ENCODE measurements at places on chromosomes 11 and 22. TPM values are rescaled to one million over a fixed set of nuclear protein-coding genes. Genes with fewer than 3 reads are reported as not detected.

The LRRC10B gene
- total RNA-seq = not detected

The SLC16A8 gene
- not detected for total RNA-seq

The ASPHD2 gene
- total RNA-seq = 12.7 TPM

The TIGD3 gene
- 0.88 TPM for total RNA-seq

The LGALS12 gene
- not detected for total RNA-seq

The TRIM49B gene
- not detected for total RNA-seq

The SPON1 gene
- total RNA-seq = 0.45 TPM

The GP1BB gene
- not detected for total RNA-seq

The MRGPRF gene
- not detected for total RNA-seq

The CRYBB1 gene
- total RNA-seq = 0.65 TPM

GRCh38 chr11:890794-891540 is 19.6 kb downstream of the CHID1 start:
- H3K4me3 ChIP-seq = no peak overlapping the region
- H3K36me3 ChIP-seq = no peaks in the 10 kb centered on the region
- H3K4me1 ChIP-seq = no peaks in the 10 kb centered on the region
- H3K27me3 ChIP-seq = no peaks in the 10 kb centered on the region
- H3K27ac ChIP-seq = no peak overlapping the region
- DNase-seq = no peak

DNA sequence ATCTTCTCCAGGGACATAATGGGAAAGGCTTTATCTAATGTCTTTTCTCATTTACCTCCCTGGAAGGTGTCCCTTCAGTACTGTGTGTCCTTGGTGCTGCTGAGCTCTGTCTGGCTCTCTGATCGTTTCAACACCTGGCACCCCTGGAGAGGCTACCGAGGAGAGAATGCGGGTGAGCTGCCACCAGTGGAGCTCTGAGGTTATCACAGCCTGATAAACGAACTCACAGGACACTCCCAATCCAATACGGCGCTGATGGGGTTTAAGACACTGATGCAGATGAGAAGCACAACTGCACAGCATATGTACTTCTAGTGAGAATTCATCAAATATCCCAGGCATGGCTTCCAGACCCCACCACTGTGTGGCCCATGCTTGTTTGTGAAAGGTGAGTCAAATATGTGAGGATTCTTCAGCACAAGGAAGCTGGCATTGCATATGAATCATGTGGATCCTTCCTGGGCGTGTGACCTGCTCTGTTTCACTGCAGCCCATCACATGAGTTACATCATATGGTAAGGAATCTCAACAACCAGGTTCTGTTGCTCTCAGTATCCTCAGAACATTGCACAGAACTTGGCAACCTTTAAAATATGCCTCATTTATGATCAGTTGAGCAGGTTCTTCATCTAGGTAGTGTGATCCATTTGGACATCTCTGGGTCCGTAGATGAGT is 34.8 kb upstream of the VWA5A start:
- no peak overlapping the region for H3K27ac ChIP-seq
- H3K4me3 ChIP-seq = no peak overlapping the region
- no peaks in the 10 kb centered on the region for H3K36me3 ChIP-seq

GRCh38 chr11:7974668-7975067 is 9.4 kb upstream of the NLRP10 start:
- no peaks in the 10 kb centered on the region for H3K4me1 ChIP-seq
- H3K36me3 ChIP-seq = no peaks in the 10 kb centered on the region
- no peak overlapping the region for H3K27ac ChIP-seq
- peaks cover 3% of the 10 kb centered on the region for H3K27me3 ChIP-seq
- DNase-seq = no peak

DNA sequence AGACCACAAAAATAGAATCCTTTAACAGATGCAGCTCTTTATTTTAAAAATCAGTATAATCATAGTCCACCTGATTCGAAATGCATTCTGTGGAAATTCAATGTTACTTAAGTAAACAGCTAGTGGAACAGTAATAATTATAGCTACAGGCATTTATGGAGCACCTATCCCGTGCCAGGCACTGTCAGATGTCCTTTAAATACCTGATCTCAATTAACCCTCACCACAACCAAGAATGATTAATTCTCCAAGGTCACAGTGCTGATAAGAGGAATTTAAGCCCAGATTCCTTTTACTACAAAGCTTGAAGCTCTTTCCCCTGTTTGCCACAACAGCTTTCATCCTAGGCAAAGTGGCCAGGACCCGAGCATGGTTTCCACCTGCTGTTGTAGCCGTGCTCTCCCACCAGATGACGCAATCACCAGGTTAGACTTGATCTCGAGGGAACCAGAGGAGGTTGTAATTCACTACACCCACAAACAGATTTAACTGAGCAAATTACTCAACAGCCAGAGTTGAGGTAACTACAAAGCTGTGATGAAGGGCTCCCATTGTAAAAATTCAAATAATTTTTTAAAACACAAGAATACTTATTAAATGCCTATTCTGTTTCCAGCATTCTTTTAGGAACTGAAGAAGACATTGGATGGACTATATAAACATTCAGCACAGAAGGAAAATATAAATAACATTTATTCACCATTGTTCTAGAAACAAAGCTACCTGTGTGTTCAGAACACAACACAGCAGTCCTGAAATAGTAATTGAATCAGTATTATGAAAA is 10.3 kb downstream of the PRDM10 start:
- peak; percentile 40 for DNase-seq
- H3K27ac ChIP-seq = no peak overlapping the region
- peaks cover 5% of the 10 kb centered on the region for H3K36me3 ChIP-seq
- no peak overlapping the region for H3K4me3 ChIP-seq
- peaks cover 6% of the 10 kb centered on the region for H3K4me1 ChIP-seq
- H3K27me3 ChIP-seq = no peaks in the 10 kb centered on the region

DNA sequence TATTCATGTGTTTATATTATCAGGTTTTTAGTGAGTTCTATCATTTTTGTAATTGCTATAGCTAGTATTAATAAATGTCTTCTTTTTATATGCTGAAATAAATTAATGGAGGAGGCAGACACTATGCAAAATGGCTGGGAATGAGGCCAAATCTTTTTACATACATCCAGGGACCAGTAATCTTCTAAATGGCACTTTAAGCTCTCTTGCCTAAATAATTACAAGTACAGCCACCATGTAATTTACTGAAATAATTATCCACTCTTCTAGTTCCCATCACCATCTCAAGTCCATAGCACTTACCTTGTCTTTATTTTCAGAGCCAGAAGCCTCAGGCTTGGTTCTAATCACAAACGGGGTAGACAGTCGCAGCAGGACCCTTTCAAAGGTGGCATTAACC is 79.1 kb downstream of the GUCY1A2 start:
- no peaks in the 10 kb centered on the region for H3K36me3 ChIP-seq
- H3K4me1 ChIP-seq = no peaks in the 10 kb centered on the region

DNA sequence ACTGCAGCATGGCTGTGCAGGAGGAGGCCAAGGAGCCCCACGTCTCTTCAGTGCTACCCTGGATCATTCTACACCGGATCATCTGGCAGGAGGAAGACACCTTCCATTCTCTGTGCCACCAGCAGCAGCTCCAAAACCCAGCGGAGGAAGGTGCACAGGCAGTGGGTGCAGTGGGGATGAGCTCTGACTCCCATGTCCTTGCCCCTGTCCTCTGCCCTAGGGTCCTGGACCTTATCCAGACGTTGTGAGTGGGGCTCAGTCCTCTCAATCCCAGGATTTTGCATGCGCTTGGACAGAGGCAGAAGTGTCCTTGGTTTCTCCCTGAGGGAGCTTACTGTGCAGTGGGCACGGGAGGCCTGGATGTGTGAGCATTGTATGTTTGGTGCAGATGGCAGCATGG is 61.3 kb downstream of the CABIN1 start:
- H3K27ac ChIP-seq = no peak overlapping the region
- peaks cover 69% of the 10 kb centered on the region for H3K36me3 ChIP-seq
- no peaks in the 10 kb centered on the region for H3K4me1 ChIP-seq
- H3K27me3 ChIP-seq = no peaks in the 10 kb centered on the region
- DNase-seq = no peak

GRCh38 chr11:10351435-10351764 is 46.5 kb downstream of the ADM start:
- no peak for DNase-seq
- peaks cover 32% of the 10 kb centered on the region for H3K27me3 ChIP-seq
- H3K4me1 ChIP-seq = no peaks in the 10 kb centered on the region

GRCh38 chr11:22674470-22675439 is 8.3 kb downstream of the GAS2 start:
- no peak overlapping the region for H3K4me3 ChIP-seq
- no peaks in the 10 kb centered on the region for H3K36me3 ChIP-seq
- no peaks in the 10 kb centered on the region for H3K4me1 ChIP-seq
- peaks cover 9% of the 10 kb centered on the region for H3K27me3 ChIP-seq

DNA sequence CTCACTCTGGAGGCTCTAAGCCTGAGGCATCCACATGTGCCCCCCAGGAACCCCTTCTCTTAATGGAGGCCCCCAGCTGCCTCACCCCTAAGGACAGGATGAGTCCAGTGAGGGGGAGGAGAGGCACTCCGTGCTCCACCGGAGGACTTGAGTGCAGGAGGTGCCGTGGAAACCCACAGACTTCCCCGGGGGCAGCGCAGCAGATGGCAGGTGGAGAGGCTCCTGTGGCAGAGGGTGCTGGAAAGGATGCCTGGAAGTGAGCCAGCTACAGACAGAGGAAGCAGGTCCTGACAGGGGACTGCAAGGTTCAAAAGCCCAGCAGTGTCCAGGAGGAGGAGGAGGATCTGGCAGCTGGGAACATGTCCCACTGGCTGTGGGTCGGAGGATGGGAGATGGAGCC is 1384.0 kb downstream of the TBC1D22A start:
- H3K27me3 ChIP-seq = peaks cover 2% of the 10 kb centered on the region
- H3K4me3 ChIP-seq = no peak overlapping the region
- DNase-seq = no peak
- no peak overlapping the region for H3K27ac ChIP-seq

DNA sequence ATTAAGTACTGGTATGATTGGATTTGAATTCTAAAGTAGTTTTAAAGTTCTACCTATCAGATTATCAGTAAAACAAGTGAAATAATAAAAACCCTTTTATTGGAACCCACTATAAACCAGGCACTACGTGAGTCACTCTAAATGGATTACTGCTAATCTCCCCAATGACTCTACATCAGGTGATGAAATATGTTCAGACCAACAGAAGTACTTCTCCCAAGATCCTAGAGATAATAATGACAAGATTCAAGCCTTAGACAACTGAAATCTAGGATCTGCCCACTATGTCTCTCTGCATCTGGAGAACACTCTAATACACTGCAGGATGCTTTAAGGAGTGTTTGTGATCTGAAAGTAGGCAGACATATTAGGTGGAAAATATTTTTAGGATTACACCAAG is 652.1 kb upstream of the CHORDC1 start:
- H3K27ac ChIP-seq = no peak overlapping the region
- no peak for DNase-seq
- no peaks in the 10 kb centered on the region for H3K36me3 ChIP-seq
- H3K4me1 ChIP-seq = no peaks in the 10 kb centered on the region
- no peak overlapping the region for H3K4me3 ChIP-seq

GRCh38 chr22:26883393-26883792 is 226.0 kb downstream of the MIAT start:
- H3K27ac ChIP-seq = no peak overlapping the region
- no peaks in the 10 kb centered on the region for H3K27me3 ChIP-seq
- DNase-seq = no peak
- H3K4me1 ChIP-seq = no peaks in the 10 kb centered on the region
- H3K36me3 ChIP-seq = no peaks in the 10 kb centered on the region
- H3K4me3 ChIP-seq = no peak overlapping the region

DNA sequence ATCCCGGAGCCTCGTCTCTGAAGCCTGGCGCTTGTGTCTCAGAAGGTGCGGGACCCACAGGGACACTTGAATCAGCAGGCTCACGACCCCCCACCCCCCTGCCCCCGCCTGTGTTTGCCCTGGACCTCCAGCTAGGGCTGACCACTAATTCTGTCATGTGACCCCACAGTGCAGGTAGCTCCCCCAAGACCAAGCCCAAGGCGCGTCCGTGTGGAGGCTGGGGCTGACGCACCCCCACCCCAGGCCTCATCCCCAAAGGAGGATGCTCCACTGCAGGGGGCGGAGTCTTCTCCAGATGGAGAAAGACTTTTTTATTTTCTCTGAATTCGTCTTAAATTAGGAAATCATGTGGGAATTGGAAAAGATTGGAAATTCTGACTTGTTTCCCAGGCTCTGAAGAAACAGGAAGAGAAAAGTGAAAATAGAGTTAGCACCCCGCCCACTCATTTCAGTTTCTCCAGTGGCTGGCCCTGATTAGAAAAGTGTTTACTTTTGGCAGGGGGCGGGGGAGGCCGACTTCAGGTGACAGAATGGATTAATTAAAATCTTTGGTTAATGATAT is 1.0 kb upstream of the RELA start:
- peak overlapping the region; percentile 93 for H3K27ac ChIP-seq
- peak overlapping the region; percentile 89 for H3K4me3 ChIP-seq
- DNase-seq = peak; percentile 50
- H3K4me1 ChIP-seq = peaks cover 37% of the 10 kb centered on the region
- peaks cover 25% of the 10 kb centered on the region for H3K36me3 ChIP-seq

DNA sequence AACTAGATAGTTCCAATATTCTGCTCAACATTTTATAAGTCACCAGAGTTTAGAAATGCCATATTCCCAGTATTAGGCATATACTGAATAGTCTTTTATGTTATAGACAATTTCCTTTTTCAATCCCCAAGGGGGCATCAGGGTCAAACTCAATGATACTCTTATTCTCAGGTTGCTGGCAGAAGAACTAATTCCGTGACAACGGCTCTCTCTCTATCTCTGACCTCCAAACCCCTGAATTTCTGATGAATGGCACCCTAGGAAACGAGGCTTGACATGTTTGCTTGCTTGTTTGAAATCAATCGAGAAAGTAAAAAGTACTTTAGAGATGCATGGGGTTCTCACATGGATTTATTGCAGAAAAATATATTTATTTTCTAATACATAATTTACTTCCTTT is 160.1 kb downstream of the CASP12 start:
- H3K36me3 ChIP-seq = peaks cover 13% of the 10 kb centered on the region
- no peak for DNase-seq
- H3K27me3 ChIP-seq = no peaks in the 10 kb centered on the region
- H3K4me3 ChIP-seq = no peak overlapping the region

DNA sequence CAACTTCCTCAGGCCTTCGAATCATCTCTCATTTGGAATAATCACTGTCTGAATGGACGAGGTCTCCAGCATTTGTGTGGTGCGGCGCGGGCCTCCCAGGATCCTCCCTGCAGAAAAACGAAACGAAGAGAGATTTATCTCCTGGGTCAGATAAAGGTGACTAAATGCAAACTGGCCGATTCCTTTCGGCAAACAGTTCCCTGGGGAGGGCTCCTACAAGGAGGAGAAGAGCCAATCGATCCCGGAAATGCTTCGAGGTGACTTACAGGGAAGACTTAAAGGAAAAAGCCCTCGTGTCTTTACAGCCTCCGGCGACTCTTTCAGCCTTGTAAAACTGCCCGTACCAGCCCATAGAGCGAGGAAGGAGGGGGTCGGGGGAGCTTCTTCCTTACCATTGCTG is 126.5 kb downstream of the MIAT start:
- H3K27me3 ChIP-seq = no peaks in the 10 kb centered on the region
- H3K36me3 ChIP-seq = peaks cover 16% of the 10 kb centered on the region
- DNase-seq = no peak
- no peaks in the 10 kb centered on the region for H3K4me1 ChIP-seq
- H3K4me3 ChIP-seq = no peak overlapping the region

GRCh38 chr22:17920145-17920605 is 104.2 kb downstream of the MICAL3 start:
- no peak for DNase-seq
- H3K27me3 ChIP-seq = no peaks in the 10 kb centered on the region
- no peaks in the 10 kb centered on the region for H3K36me3 ChIP-seq
- peaks cover 15% of the 10 kb centered on the region for H3K4me1 ChIP-seq
